ENCODE measurements at places on chromosomes 2 and 18.
A peak's percentile ranks its signal among the peaks of the same experiment; 100 is the strongest.

DNA sequence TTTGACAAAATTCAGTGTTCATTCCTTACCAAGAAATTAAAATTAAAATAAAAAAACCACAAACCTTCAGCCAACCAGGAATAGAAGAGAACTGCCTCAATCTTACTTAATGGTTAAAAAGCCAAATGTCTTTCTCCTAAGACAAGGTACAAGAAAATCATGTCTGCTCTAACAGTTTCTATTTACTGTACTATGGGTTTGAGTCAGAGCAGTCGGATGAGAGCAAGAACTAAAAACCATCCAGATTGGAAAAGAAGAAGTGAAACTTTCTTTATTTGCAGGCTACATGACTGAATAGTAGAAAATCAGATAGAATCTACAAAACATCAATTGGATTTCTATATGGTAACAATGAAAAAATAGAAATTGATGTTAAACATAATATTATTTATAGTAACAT is 555.5 kb upstream of the TNP1 start:
- no peak for DNase-seq

DNA sequence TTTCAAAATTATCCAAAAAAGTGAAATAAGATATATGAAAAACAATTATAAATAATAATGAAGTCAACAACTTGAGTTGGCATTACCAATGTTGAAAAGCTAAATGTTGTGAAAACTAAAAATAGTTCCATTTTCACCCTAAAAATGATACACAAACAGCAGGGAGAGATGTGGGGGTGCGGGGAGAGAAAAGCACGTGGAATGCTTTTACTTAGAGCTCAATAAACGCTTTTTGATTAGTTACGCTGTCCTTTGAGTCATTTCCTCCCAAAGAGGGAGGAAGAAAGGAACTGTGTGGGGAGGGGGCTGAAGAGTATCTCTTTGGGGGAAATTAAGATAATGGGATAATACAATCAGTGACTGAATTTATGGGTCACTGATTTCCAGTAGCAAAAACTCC is 29.2 kb downstream of the ZNF521 start:
- DNase-seq, result no peak

DNA sequence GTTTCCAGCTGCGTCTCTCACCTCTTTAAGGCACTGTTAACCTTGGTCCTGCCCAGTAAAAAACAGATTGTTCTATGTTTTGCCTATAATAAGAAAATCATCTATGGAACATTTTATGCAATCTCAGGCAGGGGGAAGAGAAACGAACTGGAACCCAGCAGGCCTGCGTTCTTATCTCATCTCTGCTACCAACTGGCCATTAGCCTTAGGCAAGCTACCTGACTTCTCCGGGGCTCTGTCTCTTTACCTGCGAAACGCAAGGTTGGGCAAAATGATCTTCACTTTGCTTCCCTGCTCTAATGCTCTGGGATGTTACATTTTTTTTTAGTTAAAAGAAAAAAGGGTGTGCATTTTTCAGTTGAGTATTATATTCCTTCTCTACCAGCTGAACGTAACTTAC is 70.5 kb upstream of the WIPF1 start:
- DNase-seq, result no peak

GRCh38 chr2:125330133-125330532 is 1305.0 kb downstream of the CNTNAP5 start:
- DNase-seq, result no peak

- no peak for DNase-seq
Measured at GRCh38 chr2:127342101-127342500, 45.7 kb downstream of the MAP3K2 start.

DNA sequence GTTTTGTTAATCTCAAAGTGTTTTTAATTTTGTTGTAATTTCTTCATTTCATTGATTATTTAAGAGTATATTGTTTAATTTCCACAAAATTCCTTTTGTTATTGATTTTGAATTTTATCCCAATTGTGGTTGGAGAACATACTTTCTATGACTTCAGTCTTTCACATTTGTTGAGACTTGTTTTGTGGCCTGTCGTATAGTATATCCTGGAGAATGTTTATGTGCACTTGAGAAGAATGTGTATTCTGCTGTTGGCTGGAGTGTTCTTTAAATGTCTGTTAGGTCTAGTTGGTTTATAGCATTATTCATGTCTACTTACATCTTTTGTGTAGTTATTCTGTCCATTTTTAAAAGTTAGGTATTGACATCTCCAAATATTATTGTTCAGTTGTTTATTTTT is 120.3 kb downstream of the TTC27 start:
- no peak for DNase-seq

DNA sequence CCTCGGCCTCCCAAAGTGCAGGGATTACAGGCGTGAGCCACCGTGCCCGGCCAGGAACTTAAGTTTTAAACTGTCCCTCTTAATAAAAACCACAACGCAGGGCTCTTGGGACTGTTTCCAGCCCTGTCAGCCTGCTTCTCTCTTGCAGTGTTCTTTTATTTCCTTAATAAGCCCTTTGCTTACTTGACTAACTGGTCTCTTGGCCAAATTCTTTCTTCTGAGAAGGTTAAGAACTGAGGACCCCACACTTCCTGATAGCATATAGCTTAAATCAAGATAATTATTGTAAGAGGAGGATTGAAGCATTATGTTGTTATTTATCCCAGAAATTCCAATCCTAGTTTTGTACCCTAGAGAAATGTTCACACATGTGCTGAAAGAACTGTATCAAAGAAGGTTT is 128.2 kb upstream of the UXS1 start:
- DNase-seq, result no peak

DNA sequence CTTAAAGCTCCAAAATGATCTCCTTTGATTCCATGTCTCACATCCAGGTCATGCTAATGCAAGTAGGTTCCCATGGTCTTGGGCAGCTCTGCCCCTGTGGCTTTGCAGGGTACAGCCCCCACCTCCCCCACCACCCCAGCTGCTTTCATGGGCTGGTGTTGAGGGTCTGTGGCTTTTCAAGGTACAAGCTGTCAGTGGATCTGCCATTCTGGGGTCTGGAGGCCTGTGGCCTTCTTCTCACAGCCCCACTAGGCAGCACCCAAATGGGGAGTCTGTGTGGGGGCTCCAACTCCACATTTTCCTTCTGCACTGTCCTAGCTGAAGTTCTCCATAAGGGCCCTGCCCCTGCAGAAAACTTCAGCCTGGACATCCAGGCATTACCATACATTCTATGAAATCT is 19.0 kb downstream of the SLC9A4 start:
- no peak for DNase-seq

DNA sequence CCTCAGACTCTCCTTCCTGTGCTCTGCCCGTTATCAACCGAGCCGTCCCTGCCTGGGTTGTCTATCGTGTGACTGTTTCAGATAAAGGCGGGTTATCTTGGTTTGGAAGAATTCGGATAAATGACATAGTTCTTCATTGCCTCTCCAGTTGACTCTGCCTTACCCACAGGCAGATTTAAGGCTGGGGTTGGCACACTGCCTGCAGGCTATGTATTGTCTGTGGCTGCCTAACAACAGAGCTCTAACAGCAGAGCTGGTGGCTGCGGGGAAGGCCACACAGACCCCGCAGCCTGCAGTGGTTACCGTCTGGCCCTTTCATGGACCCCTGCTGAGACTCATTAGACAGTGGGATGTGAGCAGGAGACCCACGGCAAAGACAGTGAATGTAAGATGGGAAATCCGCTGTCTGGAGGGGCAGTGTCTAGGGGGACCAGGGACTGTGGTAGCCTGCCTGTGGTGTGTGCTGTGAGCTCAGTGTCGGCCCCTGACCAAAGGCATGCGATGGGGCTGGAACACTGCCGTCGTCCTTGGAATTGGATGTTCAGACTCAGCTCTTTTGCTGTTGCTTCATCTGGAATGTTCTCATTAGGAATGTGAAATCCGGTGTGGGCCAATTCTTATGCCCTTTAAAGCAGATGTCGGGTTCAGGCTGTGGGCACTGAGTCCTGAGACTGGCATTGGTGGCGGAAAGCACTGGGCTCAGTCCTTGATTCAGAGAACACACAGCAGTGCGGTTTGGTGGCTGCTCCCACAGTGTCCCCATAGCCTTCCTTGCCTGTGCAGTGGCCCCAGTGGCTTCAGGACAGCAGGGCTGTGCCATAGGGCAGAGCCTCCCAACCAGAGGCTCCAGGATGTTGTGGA is 44.5 kb downstream of the SH3RF3 start:
- no peak for DNase-seq

DNA sequence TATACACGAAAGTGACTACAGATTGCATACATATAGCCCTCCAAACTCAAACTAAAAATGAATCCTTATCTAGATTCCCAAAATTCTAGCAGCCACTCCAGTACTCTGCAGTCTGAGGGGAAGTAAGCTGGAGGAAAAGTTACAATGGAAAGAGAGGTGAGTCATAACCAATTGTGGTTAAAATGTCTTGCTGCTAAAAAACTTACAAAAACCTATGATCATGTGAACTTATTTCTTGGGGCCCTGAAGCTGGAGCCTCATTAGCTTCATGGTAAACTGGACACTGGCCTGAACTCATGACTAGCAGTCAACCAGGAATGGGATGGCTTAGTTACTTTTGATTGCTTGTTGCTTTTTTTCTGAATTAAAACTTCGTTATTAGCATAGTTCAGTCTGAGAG is 175.9 kb downstream of the SLC4A3 start:
- DNase-seq, result no peak

DNA sequence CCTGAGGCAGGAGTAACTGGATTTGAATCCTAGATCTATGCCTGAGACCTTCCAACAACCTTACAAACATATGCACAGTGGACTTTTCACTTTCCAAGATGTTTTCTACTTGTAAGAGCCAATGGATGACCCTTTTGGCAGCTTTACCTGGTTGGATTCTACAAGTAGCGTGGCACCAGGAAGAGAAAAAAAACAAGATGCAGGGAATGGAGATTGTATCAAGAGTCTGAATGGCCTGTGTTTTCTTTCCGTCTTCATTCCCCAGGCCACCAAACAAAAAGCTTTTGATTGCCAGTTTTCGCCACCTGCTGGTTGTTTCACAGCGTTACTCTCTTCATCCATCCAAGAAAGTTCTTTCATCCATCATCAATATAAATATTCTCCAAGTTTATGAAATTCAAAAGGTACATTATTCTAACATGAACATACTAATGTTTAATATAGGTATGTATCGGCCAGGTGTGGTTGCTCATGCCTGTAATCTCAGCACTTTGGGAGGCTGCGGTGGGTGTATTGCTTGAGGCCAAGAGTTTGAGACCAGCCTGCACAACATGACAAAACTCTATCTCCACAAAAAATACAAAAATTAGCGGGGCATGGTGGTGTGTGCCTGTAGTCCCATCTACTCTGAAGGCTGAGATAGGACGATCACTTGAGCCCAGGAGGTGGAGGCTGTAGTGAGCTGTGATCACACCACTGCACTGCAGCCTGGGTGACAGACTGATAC is 3.5 kb upstream of the BCL2 start:
- DNase-seq, result peak; percentile 41

GRCh38 chr2:57893786-57894185 is 152.8 kb upstream of the VRK2 start:
- no peak for DNase-seq

All from activated CD4-positive, CD25-positive, alpha-beta regulatory T cell treated with anti-CD3 and anti-CD28 coated beads, Interleukin-2, amount 50 U/mL, for 16 hours (primary cell).